Cortex of kidney (tissue), 1 donor: ENCODE measurements at places on chromosomes 5 and 9.

- no peak for DNase-seq
Measured at GRCh38 chr9:27094640-27095298, 14.3 kb upstream of the TEK start.

GRCh38 chr9:38355517-38356120 is 36.9 kb upstream of the ALDH1B1 start:
- DNase-seq = no peak

GRCh38 chr9:8391566-8391965 is 592.0 kb upstream of the DMAC1 start:
- DNase-seq = no peak

DNA sequence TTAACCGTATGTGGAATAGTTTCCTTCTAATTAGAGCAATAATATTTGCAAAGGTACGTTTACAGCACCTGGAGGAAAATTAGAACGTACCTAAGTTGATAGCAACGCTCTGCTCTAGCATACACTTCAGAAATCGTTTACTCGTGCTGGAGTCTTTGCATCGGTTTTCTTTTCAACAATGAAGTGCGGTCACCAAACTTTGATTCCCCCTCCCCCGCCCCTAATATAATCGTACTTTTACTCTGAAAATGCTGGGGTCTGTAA is 506 bp downstream of the ADAMTS19 start:
- no peak for DNase-seq

DNA sequence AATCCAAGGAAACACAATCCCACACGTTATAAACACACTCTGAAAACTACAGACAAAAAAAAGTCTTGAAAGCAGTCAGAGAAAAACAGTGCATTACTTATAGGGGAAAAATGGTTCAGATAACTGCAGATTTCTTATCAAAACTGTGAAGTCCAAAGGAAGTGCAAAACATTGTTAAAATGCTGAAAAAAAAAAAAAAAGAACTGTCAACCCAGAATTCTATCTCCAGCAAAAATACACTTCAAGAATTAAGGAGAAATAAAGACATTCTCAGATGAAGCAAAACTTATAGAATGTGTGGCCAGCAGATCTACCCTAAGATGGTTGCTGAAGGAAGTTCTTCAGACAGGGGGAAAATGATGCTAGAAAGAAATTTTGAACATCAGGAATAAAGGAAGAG is 40.4 kb downstream of the ADAMTS2 start:
- no peak for DNase-seq

DNA sequence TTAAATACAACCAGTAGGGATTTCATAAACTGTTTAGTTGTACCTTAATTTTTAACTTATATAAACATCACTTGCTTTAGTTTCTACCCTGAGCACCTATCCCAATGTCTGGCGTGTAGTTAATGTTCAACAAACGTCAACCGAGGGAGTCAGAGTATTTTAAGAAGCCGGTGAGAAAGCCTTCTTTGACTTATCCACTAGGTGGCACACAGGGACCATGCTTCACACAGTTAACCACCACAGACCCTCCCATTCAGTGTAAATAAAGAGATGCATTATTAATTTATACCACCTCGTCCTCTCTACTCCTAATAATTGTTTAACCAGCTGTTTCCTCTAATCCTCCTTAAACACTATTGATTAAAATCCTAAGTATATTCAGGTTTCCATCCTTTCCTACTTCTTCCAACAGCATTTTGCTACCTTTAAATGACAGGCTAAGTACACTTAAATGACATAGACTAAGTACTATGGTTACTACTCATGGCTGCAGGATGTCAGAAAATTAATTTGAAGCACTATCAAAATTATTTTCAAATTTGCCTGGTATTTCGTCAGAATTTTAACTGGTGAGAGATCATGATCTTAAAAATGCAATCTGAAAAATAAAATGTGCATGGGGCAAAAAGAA is 2.3 kb downstream of the HAPLN1 start:
- DNase-seq = no peak
